ENCODE measurements at places on chromosomes 4 and X.
A peak's percentile ranks its signal among the peaks of the same experiment; 100 is the strongest.

DNA sequence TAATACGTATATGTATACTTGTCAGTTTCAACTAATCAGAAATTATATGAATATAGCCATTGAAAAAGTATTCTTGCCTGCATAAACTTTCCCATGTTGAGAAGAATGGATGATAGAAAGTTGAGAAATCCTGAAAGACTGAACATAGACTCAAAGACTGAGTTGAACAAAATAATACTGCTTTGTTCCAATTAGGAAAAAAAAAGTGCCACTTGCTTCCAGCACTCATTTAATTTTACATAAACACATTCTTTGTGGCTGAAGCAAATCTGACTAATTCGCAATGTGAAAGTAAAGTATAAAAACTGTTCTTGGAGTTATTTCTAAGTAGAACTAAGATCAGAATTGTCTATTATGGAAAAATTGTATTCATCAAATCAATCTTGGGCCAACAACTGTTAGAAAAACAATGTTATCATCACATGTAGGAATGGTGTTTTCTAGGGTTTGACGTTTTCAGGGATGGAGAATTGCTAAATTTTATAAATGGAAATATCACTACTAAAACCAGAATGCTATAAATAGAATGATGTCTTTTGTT is 2334.6 kb downstream of the PCDH7 start:
- DNase-seq: no peak

DNA sequence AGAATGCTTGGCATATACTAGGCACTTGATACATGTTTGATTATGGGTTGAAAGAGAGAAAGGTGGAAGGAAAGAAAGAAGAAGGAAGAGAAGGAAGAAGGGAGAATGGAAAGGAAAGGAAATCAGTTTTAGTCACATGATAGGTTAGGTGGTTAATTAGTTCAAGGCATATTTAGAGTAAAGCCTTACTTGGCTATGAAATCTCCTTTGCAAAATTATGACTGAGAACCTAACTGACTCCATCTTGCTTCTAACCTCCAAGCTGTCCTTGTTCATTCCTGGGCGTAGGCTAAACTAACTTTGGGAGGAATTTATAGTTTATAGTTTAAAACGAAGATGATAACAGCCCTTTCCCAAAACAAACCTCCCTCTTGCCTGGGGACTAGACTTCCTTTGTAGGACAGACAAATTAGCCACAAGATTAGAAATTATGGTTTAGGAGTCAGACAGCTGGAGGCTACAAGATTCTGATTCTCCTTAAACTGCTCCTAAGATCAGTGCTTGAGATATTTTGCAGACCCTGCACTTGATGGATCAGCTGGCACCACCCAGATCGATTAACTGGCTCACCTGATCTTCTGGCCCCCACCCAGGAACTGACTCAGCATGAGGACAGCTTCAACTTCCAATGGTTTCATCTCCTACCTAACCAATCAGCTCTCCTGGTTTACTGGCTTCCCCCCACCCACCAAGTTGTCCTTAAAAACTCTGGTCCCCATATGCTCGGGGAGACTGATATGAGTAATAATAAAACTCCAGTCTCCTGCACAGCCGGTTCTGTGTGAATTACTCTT is 55.0 kb downstream of the TXK start:
- peak; percentile 54 for DNase-seq

DNA sequence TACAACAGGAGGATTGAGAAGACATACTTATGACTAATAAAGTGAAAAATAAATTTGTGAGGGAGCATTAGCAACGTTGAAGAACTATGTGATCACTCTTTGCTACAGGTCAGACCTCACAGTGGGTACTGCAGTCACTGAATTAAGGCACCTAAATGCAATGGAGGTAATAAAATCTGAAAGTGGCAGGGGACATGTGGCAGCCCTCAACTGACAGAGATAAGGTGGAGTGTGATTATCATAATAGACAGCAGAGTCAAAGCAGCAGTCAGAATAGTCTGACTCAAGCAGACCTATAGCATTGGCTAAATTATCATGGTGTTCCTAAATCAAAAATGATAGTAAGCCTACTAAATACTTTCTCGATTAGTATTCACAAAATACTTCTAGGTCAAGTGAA is 1220.5 kb downstream of the PCDH18 start:
- DNase-seq: no peak

DNA sequence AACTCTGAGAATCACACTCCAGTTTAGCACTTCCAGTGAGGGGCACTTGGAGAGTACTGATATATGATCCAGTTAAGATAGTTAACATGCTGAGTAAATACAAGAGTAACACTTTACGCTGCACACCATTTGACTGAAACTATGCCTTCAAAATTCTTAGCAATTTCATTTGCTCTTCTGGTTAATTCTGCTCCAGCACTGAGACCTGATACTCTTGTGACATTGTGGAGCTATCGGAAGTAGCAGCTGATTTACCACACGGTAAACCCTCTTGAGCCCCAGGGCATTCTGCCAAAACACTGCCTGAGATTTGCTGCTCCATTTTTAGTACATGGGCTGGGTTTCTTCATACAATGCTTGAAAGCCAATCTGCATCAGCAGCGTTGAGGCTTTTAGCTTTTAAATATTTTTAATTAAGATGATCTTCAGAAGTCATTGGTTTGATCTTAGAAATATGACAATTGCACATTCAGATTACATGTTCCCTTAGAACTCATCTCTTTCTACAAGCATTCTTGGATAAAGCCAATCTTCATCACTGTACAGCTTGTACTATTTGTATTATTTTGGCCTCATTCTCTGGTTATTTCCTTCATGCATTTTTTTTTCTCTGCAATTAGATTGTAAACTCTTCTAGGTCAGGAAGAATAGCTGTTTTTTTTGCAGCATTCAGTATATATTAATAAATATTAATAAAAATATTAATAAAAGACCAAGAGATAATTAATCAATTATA is 67.8 kb upstream of the ETNPPL start:
- DNase-seq: peak; percentile 60

DNA sequence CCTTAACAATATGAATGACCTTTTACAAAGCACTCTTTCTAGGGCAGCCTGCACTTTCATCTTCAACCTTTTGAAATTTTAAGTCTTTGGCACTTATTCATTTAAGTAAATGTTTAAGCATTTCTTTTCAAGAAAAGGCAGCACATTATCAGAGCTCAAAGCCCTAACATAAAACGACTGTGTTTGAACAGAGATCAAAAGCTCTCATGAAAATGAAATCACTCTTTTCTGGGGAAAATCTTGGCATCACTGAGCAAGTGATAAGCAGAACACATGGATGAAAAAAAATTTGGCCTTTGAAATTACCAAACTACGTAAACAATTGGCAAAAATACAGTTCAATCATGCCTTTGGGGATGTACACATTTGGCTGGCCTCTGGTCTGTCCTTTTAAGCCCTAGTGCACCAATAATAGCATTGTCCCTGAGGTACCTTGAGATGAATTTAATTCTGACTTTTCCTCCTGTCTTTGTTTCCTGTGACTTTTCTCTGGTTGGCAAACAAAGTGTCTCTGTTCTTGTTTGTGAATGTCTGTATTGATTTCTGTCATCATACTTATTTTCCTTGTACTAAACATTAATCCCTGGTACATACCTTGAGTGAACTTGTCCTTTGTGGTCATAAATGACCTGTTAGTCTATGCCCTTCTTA is 12.9 kb upstream of the ODAM start:
- no peak for DNase-seq

- DNase-seq: no peak
These were observed 93.2 kb downstream of the FAM13A start for GRCh38 chr4:88963817-88964216.

- no peak for DNase-seq
These were observed 691.9 kb downstream of the TECRL start for GRCh38 chr4:63717384-63717783.

- DNase-seq: no peak
These were observed 206.5 kb upstream of the STK26 start for GRCh38 chrX:131816551-131817136.

DNA sequence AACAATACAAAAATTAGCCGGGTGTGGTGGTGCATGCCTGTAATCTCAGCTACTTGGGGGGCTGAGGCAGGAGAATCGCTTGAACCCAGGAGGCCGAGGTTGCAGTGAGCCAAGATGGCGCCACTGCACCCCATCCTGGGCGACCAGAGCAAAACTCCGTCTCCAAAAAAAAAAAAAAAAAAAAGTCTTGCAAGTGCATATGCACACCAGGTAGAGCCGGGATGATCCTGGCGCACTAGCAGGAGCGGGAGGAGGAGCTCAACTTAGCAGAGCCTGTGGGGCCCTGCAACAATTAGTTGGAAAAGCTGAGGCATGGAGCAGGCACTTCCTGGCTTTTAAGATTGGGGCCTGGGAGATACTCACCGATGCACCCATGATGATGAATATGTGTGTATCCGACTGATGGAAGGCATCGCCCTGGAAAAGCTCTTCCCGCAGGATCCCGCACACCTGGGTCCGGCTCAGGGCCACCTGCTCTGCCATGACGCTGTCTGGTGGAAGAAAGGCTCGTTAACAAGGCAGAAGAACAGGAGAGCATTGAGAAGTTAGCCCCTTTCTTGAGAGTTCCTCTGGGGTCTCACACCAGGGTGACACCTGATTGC is 872 bp downstream of the G6PD start:
- no peak for DNase-seq

DNA sequence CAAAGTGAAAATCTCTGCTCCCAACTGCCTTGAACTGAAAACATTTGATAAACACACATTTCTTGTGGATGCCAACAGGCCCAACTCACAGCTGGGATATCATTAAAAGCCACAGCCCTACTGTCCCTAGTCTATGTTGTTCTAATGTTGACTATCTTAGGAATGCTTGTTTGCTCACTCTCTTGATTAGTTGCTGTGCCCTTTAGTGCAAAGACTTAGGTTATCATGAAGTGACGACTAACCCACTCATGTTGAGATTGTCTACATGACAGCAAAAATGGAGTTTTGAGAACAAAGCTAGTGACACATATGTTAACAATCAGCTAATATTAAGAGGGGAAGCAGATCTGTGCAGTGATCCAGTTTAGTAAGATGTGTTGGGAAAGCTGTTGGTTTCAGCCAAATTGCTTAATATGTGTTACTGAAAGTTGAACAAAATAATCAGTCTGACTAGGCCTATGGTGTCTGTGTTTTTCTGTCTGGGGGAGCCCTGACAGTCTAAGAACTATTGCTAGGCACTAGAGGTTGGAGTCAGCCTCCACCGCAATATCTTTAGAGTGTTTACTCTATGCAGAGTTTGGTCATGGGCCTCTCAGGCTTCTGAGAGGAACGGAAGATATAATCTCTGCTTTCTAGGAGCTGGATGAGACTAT is 125.5 kb downstream of the ATG4A start:
- DNase-seq: no peak

DNA sequence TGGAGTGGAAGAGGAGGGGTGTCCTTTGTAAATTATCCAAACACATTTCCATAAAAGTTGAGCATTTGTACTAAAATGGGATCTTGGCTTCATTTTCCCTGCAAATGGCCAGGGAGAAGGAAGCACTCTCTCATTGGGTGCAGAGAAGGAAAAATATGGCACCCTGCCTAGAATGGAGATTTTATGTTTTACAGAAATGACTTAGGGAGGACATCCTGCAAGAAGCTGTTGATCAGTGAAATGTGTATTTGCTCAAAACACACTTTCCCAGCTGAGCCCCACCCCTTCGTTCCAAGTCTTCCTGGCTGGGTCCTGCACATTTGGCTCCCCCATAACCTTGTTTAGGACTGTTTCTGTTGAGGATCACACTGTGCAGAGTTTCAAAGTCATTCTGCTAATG is 213.5 kb upstream of the TAPT1 start:
- no peak for DNase-seq

DNA sequence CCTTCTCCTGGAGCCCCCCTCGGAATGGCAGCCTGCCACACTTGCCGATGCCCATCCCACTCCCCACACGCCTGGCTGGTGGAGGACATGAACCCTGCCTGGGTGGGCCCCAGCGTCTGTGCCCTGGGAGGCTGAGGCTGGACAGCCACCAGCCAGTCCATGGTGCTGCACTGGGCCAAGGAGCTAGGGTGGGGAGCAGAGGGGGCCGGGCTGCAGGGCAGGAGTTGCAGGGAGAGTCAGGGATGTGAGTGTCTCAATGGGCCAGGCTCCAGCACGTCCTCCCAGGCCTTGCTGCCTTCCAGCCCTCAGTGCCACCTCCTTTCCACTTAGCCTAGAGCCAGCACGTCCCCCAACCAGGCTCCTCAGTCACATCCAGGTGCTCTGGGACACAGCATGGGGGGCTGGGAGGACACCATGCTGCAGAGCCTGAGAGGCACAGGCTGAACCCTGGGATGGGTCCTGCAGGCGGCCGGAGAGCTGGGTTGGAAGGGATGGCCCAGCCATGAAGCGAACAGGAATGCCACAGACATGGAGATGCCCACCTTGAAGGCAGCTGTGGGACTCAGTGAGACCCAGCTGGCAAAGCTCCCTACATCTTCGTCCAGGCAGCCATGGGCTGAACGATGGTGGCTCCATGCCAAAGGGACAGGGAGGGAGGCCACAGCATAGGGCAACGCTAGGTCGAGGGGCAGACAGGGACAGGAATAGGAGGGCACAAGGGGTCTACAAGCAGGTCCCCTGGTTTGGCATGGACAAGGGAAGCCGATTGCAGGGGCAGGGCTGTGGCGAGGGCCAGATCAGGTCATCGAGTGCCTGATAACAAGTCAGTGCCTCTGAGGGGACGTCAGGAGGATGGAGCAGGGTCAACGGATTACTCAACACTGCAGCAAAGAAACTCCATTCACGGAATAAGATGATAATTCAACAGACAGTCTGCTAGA is 30.1 kb upstream of the MXD4 start:
- no peak for DNase-seq

DNA sequence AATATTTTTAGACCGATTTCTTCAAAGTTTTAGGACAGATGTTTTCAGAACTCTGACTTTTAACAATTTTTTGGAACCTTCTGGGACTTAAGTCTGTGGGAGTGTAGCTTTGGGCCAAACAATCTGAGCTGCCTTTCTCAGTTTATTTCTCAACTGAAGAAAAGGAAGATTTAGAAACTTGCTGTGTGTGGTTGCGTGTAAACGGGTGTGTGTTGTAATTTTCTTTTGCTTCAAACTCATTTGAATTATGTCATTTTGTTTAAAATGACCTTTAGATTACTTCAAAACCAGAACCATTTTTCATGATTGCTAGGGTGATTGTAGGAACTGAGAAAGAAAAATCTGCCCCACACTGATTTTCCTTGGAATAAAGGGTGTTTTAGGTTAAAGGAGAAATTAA is 577.7 kb upstream of the GALNTL6 start:
- no peak for DNase-seq

DNA sequence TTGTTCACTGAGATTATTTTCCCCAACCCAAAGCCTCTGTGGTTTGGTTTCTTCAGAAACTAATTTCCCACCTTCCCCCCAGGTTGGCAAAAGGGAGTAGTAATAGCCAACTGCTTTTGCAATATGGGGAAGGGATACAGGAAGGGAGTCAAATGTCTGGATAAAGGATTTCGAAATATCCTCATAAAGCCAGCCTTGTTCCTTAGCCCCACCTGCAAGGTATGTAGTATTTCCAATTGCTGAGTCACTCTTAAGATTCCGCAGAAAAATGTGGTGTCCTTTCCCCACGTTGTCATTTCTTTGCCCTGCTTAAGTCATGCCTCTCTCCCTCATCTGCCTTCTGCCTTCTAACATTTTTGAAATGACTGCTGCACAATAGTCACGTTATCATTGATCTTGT is 138.8 kb upstream of the DCAF8L1 start:
- no peak for DNase-seq

GRCh38 chrX:20252381-20253231 is 14.1 kb downstream of the RPS6KA3 start:
- peak; percentile 56 for DNase-seq

GRCh38 chr4:77418333-77418732 is 187.3 kb upstream of the CXCL13 start:
- DNase-seq: peak; percentile 21

- no peak for DNase-seq
These were observed 119.4 kb upstream of the DMD start for GRCh38 chrX:33330798-33331197.
